ENCODE measurements at places on chromosomes 16 and 17.

DNA sequence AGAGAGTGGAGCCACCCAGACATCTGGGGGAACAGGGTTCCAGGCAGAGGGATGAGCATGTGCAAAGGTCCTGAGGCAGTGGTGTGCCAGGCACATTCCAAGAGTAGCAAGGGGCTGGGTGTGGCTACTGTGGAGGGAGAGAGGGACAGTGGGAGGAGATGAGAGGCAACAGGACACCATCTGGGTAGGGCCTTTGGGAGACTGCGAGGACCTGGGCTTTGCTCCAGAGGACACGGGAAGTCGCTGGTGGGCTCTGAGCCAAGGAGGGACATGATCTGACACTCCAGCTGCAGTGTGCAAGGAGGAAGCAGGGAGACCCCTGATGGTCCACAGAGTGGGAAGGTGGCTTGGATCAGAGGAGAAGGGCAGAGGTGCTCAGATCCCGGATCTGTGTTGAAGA is 56.7 kb upstream of the MED9 start:
- DNase-seq, result no peak

DNA sequence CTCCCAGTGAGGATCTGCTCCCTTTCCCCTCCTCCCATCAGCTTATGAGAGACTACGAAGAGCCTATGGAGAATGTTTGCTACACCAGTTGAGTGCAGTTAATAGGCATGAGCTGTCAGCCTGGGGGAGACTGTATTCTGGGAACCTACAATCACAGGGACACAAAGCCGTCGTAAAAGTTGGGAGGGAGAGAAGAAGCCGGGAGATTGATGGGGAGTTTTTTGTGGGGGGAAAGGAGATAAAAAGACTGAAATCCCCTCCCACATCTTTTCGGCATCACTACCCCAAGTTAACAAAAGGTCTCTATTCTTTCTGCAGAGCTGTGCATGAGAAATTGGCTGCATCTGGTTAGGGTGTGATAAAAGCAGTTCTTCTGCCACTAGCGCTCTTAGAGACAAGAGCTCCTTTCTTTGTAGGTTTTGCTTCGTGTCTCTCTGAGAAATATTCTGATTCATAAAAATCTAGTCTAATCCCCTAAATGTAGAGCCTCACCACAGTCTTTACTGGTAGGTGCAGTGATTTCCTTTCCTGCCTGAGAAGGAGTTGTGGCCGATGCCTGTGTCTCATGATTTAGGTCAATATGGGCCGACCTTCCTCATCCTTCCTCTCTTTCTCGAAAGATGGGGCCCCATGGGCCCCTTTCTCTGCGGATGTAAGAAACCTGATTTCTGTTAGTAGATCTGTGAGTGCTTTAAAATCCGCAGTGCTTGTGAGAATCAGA is 77.4 kb downstream of the BPTF start:
- DNase-seq, result no peak

DNA sequence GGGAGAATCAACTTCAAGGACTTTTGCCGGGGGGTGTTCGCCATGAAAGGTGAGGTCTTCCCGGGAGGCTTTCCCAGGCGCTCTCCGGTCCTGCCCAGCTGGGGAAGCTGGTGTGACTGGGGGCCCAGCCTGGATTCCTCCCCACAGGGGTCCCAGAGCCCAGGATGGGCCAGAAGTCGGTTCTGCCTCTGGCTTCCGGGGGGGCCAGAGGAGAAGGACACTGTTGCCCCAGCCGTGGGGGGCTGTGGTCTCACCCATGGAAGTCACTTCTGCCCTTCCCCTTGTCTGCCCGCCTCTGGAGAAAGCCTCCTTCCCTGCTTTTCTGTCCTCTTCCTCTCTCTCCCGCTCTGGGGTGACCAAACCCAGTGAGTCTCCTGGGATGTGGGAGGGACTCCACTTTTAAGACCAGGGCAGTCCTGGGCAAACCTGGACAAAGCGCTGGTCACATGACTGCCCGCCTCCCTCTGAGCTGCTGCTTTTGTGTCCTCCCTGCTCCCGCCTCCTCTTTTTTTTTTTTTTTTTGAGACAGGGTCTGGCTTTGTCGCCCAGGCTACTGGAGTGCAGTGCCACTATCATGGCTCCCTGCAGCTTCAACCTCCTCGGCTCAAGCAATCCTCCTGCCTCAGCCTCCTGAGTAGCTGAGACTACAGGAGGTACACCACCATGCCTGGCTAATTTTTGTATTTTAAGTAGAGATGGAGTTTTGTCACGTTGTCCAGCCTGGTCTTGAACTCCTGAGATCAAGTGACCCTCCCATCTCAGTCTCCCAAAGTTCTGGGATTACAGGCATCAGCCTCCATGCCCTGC is 40.6 kb downstream of the RAB11FIP4 start:
- DNase-seq, result no peak

- DNase-seq, result no peak
Measured at GRCh38 chr16:81462683-81463082, 18.1 kb downstream of the CMIP start.

- DNase-seq, result no peak
Measured at GRCh38 chr16:49492896-49493626, 119.5 kb downstream of the C16orf78 start.

DNA sequence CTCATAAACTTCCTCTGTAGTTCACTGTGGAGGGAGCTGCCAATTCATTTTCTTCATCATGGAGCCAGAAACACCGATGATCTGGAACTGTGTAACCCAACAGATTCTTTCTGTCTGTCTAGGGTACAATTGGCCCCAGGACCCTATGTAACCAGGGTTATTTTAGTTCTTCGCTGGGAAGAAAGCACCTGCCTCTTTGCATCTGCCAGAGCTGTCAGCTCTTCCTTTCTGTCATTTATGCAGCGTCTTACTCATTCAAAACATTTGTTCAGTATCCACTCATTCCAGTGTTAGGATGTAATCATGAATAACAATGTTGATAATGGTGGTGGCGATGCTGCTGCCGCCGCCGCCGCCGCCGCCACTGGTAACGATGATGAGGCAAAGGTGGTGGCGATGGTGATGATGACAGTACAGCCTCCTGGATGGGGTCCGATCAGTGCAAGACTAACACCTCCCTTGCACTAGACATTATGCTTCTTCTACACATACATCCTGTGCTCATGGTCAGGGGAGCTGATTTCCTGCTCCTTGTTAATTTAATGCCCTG is 46.1 kb downstream of the IRX5 start:
- DNase-seq, result no peak

DNA sequence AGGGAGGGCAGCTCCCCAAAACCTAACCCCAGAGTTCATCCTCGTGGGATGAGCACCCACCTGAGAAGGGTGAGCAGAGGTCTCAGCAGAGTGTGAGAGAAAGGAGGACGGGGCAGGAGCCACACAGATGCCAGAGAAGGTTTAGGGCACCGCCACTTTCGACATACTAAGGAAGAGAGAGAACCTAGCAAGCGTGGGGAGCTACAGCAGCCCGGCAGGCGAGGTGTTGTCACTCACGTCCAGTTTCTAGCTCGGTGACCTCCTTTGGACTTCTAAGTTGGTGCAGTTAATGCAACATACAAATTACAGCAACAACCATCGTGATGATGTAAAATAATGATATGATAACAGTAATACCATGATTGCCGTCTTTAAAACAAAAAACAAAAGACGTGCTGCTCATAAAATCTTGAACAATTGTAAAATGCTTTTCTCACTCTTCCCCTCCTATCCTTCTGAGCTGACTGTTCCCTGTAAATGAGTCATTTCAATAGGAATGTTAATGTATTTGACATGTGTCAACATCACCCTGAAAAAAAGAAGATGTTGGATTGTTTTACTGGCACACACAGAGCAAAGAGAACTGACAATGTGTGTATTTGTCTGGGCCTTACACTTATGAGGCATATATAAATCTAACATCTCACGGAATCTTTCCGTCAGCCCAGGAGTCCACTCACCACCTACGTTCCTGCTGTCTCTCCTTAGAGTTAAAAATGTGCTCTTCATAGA is 158.2 kb upstream of the MAF start:
- no peak for DNase-seq

GRCh38 chr17:10336393-10336792 is 36.4 kb downstream of the MYH13 start:
- DNase-seq, result no peak

DNA sequence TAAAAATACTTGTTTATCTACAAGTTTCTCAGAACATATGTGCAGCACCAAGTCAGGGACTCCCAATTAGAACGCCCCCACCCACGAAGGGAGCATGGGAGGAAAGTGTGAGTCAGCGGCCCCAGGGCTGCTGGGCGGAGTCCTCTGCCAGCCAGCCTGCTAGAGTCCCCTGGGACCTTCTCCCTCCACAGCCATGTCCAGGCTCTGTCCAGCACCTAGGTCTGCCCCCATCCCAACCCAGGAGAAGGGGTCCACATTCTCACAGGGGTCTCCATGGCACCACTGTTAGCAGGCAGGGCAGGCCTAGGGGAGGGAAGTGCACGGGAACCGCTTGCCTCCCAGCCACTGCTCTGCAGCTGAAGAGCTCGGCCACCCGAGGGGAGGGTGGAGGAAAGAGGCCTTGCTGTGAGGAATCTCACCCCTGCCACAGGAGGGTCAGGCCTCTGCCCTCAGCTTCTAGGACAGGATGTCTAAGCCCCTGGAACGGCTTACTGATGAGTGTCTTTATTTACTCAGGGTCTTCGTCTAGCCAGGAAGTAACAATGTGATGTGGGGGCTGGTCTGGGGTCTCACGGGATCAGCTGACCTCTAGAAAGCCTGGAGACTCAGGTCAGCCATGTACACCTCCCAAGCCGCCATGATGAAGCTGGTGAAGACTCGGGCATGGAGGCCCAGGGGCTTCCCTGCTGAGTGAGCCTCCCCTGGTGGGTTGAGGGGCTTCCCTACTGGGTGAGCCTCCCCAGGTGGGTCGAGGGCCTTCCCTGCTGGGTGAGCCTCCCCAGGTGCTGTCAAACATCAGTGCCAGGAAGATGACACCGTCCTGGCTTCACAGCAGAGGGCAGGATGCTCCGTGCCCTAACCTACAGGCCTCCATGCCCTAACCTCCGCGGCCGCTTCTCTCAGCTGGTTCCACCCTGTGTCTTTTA is 190.3 kb downstream of the RBFOX3 start:
- DNase-seq, result no peak

- no peak for DNase-seq
Measured at GRCh38 chr17:78117027-78117981, 11.3 kb downstream of the TMC6 start.

- no peak for DNase-seq
Measured at GRCh38 chr17:81502471-81503017, 10.1 kb downstream of the ACTG1 start.

GRCh38 chr16:398561-399339 is 1.8 kb downstream of the NME4 start:
- no peak for DNase-seq

GRCh38 chr16:86619239-86619794 is 41.0 kb downstream of the FOXL1 start:
- no peak for DNase-seq

GRCh38 chr16:559411-560203 is 587 bp upstream of the PRR35 start:
- no peak for DNase-seq

DNA sequence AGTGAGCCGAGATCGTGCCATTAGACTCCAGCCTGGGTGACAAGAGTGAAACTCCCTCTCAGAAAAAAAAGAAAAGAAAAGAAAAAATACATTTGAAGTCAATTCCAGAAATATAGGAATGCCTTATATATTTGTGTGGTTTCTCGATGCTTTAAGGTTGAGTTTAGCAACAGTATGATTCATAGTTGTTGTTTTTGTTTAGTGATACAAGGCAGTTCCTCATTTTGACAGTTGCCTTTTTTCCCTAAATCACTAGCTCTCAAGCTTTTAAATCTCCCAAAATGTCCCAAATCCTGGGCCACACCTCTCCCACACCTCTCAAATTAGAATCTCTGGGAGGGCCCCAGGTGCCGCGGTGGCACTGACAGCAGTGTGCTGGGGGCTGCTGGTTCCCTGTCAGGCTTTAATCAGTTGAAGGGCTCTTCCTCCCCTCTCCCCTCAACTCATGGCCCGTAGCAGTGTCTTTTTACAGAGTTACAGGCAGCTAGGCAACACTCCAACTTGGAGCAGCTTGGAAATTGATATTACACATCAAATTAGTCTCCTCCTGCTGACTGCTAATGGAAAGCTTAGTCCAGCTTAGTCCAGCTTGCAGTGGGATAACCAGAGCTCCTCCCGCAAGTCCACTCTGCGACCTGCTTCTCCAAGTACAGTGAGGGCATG is 58.4 kb downstream of the EPN2 start:
- no peak for DNase-seq

GRCh38 chr16:23505671-23506605 is 4.4 kb downstream of the GGA2 start:
- no peak for DNase-seq

DNA sequence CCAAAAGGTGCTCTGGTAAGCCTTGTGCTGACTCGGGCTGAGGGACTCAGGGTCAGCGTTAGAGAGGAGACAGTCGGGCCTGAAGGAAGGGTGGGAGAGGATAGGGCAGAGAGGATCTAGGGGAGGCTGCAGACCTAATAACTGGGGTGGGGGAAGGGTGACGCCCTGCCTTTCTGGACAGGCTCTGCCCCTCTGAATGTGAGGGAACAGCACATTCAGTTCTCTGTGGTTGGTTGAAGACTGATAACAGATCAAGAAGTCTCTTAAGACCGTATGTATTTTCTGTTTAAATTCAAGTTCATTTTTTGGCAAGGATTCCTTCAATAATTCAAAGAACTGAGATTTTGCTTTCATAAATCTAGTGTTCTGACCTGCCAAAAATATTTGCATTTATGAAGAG is 56.2 kb upstream of the TEKT3 start:
- DNase-seq, result no peak

- no peak for DNase-seq
Measured at GRCh38 chr17:57154921-57155320, 69.9 kb downstream of the AKAP1 start.

DNA sequence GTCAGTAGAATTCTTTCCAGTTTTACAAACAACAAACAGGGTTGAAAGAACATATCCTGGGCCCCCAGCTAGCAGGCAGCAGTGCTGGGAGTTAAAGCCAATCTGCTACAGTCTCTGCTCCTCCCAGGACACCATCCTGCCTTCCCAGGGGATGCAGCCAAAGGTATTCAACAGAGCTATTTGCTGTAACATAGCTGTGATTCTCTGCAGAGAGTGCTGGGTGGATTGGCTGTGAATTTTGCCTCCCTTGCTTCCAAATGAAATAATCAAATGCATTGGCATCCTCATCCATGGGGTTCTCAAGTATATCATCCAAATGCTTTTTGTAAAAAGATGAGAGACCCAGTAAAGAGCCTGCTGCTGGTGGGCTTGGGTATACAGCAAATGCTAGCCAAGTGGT is 124.3 kb downstream of the NPIPB5 start:
- DNase-seq, result no peak

Measured in T-helper 17 cell (primary cell).